DMS79 (cell line): ENCODE measurements at places on chromosomes 12 and 14.

GRCh38 chr12:71014180-71014785 lies 93.7 kb upstream of the PTPRR start:
- no peak for DNase-seq

DNA sequence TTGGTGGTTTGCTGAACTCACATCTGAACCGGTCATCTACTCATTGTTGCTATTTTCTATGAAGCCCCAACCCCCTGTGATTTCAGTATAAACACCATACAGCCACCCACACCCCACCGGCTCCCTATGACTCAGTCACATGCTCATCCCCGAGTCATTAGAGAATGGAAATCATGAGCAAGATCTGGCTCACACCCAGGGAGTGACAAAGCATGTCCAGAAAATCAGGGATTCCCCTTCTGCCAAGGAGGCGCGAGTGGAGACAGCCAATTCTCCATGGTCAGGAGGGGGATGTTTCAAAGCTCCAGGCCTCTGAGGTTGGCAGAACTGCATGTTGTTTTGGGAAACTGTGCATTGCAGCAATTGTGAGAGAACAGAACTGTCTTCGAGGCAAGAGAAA lies 657.5 kb upstream of the TBX3 start:
- no peak for DNase-seq

DNA sequence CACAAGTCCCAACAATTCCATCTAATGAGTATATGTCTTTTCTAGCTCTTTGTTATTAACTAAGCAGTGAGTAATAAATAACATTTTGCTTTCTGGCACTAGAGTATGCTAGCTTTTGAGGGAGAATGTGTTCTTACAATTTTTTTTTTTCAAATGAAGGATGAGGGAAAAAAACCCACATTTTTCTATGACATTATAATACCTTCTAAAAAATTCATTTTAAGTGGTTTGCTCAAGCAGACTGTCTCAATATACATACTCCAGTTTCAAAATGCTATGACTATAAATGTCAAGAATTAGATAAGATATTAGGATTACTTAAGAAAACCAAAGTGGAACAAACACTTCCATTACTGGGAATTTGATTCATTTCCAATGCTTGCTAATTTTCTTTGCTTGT lies 394.6 kb downstream of the C12orf75 start:
- DNase-seq, result no peak

- DNase-seq, result no peak
These were observed 206.1 kb downstream of the PRKD1 start for GRCh38 chr14:29721586-29721985.

DNA sequence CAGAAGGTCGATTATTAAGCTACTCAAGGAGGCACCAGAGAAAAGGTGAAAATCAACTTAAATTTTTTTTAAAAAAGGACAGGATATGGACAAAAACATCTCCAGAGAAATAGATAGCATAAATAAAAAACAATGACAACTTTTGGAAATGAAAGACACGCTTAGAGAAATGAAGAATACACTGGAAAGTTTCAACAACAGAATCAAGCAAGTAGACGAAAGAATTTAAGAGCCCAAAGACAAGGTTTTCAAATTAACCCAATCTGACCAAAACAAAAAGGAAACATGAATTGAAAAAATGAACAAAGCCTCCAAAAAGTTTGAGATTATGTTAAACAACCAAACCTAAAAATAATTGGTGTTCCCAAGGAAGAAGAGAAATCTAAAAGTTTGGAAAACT lies 191.1 kb upstream of the BMP4 start:
- DNase-seq, result no peak

GRCh38 chr14:56963381-56963780 lies 153.1 kb upstream of the OTX2 start:
- DNase-seq, result no peak

- no peak for DNase-seq
These were observed 80.9 kb upstream of the TRAF3 start for GRCh38 chr14:102696332-102696731.

GRCh38 chr12:107779077-107779831 lies 4.8 kb downstream of the ASCL4 start:
- no peak for DNase-seq

GRCh38 chr14:51621654-51622053 lies 30.1 kb upstream of the FRMD6 start:
- no peak for DNase-seq

DNA sequence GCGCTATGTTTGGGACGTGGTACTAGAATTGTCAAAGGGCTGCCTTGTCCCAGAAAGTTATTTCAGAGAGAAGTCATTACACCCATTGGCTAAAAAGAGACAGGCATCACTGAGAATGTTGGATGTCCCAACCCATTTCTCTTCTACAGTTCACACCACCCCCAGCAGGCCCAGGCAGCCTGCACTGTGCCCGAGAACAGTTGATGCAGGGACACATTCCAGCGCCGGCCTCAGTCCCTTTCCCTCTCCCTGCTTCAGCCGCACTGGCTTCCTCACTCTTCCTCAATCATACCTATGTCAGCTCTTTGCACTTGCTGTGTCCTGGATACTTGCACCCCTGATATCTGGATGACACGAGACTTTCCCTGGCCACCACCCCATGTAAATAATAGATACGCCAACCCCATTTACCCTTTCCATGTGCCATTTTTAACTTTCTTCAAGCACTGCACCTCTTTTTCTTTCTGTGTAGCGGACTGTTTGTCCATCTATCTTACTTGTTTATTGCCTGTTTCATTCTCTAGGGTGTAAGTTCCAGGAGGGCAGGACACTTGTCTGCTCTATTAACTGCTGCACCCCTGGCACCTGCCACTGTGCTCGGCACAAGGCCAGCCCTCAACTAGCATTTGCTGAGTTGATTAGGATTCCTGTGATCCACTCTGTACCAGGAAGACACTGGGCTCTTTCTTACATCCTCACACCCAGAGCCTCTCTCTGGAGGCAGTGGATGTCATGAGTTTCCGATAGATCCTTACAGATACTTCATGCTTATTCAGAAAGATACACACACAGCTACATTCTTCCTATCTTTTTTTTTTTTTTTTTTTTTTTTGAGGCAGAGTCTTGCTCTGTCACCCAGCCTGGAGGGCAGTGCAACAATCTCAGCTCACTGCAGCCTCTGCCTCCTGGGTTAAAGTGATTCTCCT lies 76.6 kb upstream of the CEP83 start:
- DNase-seq, result no peak

GRCh38 chr14:102805371-102805891 lies 28.2 kb downstream of the TRAF3 start:
- no peak for DNase-seq

GRCh38 chr12:85516667-85517325 lies 236.8 kb downstream of the ALX1 start:
- no peak for DNase-seq

DNA sequence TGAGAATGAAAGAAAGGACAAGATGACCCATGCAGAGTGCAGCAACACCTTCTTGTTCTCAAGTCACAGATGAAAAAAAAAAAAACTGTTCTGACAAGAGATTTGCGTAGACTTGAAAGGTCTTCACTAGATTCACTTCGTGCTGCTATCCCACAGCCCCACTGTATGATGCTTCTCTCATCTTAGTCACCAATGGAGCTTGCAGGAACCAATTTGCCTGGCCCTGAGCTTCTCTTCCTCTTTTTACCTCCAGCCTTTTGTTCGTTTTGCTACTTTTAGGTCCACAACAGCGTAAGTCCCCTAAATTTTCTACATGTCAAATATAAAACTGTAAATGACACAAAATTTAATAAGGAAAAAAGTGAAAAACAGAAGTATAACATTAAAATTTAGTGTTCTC lies 107.9 kb upstream of the NAP1L1 start:
- no peak for DNase-seq

DNA sequence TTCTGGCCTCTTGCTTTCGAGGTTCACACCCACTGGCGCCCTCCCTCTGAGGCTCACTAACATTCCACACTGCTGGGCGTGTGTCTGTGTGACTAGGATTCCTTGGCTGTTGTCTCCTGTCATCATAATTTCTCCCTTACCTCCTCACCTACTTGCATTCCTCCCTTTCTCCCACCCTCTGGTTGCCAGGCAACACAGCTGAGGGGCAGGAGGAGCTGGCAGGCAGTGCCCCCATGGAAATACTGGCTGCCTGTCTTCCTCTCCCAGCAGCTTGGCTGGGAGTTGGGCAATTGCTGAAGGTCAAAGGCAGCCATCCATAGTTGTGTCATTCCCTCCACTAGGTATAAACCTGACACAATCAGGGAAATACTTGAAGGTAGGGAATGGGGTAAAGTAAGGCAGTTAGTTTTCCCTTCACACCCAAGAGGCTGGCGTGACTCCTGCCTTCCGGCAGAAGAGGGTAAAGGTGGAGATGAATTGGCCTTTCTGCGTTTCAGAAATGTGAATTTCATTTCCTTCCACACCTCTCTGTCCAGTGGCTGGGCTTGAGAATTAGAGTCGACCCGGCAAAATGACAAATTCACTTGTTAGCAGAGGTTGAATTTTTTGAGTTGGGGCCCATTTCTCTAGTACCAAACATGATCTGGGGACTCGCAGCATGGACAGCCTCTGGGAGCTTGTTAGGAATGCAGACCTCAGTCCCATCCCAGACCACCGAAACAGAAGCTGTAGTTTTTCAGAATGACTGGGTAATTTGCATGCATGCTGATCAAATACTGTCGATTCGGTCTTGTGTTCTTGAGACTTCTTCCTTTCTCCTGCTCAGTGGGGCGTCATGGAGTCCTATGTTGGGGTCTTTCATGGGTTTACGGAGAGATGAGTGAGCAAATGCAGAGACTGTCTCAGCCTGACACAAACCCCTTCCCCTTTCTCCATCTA lies 24.3 kb upstream of the EMP1 start:
- DNase-seq, result no peak

GRCh38 chr12:124629117-124629516 lies 61.7 kb upstream of the NCOR2 start:
- DNase-seq, result no peak

- DNase-seq, result no peak
These were observed 1.8 kb upstream of the AKT1 start for GRCh38 chr14:104797115-104798044.

DNA sequence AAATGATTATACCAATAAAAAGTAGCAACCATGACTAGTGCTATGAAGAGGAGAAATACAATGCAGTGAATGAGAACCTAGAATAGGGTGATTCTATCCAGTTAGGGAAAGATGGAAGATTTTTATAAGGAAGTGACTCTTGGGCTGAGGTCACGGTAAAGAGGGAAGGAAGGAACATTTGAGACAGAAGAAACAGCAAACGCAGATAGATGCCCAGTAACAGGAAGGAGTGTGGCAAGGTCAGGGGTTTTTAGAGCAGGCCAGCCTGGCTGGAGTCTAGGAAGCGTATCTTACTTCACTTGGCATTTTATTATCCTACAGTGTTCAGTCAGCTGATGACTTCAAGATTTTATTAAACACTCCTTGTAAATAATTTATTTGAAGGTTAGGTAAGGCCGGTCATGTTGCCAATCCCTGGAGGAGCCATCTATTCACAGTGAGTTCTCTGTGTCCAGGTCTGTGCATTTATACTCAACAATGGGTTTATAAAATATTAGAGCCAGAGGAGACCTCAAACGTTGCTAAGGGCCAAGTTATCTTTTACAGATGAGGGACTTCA lies 170.6 kb downstream of the PRKCH start:
- DNase-seq, result no peak

DNA sequence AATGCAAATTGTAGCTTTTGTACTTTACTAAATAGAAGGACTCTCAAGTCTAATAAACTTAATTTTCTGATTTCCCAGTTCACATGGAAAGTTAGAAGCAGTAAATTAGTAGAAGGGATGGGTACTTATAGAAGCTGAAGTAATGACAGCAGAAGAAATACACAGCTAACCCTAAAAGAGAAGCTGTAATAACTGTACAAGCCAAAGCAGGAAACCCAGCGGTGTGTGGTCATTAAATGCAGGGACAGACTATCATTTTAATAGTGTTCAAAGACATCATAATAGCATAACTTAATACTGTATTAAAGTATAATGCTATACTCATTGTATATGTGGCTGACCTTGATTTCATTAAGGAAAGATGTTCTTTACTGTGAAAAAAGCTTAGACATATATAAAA lies 74.9 kb downstream of the PCNX1 start:
- no peak for DNase-seq

- no peak for DNase-seq
These were observed 10.7 kb upstream of the STX2 start for GRCh38 chr12:130849561-130850417.

- no peak for DNase-seq
These were observed 22.7 kb upstream of the ANKRD9 start for GRCh38 chr14:102532204-102532658.

- no peak for DNase-seq
These were observed 90.8 kb downstream of the DICER1 start for GRCh38 chr14:95066427-95066986.

DNA sequence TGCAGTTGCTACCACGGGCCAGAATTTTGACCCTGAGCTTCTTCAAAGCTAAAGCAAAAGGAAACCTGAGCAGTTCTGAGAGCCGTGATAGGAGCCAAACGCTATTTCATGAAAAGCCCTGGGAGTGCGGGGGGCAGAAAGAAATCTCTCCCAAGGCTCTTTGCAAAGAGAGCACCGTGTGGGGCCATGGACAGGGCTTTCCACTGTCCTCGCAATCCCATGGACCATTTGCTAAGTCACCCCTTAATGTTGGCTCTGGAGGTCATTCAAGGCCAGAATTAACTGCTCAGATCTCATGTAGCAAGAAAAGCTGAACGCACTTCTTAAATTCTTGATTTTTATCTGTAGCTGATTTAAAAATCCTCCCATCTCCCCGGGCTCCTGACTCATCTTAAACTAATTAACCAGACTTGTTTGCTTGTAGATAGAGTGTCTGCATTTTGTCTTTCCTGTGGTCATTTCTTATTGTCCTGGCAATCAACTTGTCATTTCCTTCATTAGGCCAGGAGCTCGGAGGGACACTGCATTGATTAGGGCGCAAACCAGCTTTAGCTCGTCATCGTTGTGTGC lies 24.8 kb downstream of the CLSTN3 start:
- DNase-seq, result no peak

- no peak for DNase-seq
These were observed 617.6 kb downstream of the TRHDE start for GRCh38 chr12:72889791-72890190.

GRCh38 chr14:96053600-96054381 lies 14.6 kb downstream of the C14orf132 start:
- no peak for DNase-seq

DNA sequence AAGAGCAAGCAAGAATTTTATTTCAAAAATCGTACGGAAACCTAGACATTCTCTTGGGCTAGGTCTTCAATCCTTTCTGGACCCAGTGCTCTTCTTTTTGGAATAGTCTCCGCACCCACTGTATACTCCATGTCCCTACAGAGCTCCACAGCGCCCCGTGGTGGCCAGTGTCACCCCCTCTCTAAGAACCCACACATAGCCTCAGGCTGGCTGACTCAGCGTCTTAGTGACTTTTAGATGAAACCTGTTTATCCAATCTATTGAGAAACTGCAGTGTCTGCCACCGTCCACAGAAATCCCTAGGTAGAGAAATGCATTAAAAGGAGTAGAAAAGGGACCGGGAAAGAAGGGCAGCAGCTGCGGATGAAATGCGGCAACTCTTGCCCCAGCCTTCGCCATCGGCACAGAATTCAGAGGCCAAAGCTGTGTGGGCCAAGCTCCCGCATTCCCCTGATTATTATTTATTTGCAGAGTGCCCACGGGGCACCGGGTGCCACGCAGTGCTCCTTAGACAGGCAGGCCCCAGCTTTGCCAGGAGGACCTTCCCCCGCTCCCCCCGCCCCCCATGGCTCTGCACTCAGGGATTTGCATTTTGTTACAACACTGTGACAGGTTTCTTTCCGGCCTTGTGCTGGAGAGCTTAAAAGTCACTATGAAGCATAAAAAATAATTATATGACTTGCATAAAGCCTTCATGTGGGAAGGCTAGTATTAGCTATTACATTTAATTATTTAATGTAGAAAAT lies 170.1 kb upstream of the FKBP4 start:
- no peak for DNase-seq

- no peak for DNase-seq
These were observed 281.5 kb downstream of the TMEM117 start for GRCh38 chr12:44117337-44117736.
